ENCODE measurements at places on chromosomes 7 and 10. TPM values are rescaled to one million over a fixed set of nuclear protein-coding genes. Genes with fewer than 3 reads are reported as not detected.

DNA sequence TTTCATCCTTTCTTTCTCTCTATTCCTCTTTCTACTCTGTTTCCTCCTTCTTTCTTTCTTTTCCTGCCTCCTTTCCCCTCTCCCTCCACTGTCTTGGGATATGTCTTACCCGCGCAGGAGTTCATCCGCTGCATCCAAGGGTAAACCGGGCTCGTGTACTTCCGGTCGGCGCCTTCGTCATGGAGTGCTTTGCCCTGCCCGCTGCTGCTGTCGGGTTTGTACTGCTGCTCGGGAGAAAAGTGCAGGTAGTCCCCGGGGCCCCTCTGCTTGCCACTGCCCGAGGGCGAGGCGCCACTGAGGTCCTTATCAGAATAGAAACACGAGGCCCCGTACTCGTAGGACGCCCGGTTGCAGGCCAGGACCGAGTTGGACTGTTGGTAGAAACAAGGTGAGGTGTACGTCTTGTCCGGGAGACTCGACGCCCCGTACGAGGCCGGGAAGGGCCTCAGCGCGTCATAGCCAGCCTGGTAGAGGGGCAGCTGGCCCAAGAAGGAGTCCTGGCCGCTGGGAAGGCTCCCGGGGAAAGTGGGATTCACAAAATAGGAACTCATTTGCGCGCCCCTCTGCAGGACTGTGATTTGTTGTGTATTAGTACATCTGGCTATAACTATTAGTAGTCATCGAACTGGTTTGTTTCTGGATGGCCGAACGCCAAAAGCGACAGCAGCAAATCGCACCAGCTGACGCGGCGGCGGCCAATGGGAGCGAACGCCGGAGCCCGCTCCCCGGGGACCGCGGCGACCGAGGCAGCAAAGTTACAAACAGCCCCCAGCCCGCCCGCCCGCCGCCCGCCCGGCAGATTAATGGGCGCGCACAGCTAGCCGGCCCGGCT lies at the start of gene HOXA6:
TSS of gene HOXA6 (minus strand) at position 576 of the 832 bp plus-strand sequence. CDS start at position 551, 25 bp downstream.
- peak within 1 kb of the TSS; percentile 16 for H3K27ac ChIP-seq
- H3K4me3 ChIP-seq: peak within 1 kb of the TSS; percentile 28
- DNase-seq: peak; percentile 78
- H3K36me3 ChIP-seq: no peaks in the 10 kb centered on the region

DNA sequence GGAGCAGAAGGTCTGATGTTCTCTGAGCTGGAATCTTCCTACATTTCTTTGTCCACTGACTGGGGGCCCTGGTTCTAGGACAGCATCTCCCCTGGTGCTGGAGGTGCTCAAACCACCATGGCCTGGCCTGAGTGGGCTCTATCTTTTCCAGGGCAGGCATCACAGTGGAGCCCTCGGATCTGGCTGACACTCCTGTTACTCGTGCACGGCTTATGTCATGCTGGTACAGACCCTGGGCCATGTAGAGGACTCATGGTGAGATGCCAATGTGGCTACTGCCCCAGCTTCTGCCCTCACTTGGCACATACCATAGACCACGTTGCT lies 96.0 kb downstream of the HIPK2 start:
- peak overlapping the region; percentile 80 for H3K27ac ChIP-seq
- no peak for DNase-seq
- no peaks in the 10 kb centered on the region for H3K36me3 ChIP-seq
- no peak overlapping the region for H3K4me3 ChIP-seq
- H3K4me1 ChIP-seq: peaks cover 16% of the 10 kb centered on the region

GRCh38 chr7:54729107-54729506 lies 29.9 kb downstream of the SEC61G start:
- no peaks in the 10 kb centered on the region for H3K27me3 ChIP-seq
- no peak overlapping the region for H3K4me3 ChIP-seq
- no peak for DNase-seq
- no peak overlapping the region for H3K27ac ChIP-seq

Gene ITPRID1
- 0.09 TPM for total RNA-seq

DNA sequence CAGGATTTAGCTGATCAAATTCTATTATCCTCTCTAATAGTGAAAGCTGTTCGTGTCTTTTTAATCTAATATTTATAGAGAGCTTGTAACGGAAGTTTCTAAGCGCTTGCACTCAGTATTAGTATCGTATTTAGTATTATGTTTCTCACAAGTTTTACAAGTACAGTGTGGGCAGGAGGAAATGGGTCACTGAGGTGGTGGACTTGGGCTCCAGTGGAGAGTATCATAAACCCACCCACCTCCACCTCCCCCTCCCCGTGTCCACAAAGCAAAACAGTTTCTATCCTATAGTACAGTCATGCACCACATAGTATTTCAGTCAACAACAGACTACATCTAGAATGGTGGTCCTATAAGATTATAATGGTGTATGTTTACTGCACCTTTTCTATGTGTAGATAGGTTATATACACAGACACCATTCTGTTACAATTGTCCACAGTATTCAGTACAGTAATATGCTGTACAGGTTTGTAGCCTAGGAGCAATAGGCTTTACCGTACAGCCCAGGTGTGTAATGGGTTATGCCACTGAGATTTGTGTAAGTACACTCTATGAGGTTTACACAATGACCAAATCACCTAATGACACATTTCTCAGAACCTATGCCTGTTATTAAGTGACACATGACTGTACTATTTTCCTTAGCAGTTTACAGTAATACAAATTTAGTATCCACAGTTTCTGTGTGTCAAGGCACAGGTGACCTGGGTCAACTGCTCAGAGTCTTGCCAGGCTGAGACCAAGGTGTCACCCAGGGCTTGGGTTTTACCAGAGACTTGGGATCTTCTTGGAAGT lies 1021.3 kb upstream of the C7orf33 start:
- no peaks in the 10 kb centered on the region for H3K36me3 ChIP-seq
- H3K27me3 ChIP-seq: no peaks in the 10 kb centered on the region

DNA sequence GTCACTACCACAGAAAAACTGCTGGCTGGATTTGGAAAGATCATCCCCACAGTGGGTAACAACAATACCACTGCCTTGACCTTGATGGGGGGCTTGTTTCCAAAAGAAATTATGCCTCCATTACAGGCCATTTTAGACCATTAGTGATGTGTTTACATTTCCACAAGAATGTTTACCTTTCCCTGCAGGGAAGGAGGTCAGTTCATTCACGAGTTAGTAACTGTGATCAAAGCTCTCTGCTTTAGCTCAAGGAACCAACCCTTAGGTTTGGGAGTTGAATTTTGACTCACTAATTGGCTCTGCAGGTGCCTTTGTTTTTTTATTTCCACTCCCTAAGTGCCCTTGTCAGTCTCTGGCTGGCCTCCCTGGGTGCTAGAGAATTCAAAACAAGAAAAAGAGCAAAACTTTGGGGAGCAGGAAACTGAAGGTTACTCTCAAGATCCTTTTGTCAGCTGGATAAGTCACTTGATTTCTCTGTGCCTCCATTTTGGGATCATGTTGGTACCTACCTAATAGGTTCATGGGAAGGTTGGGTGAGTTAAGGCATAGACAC lies 41.1 kb upstream of the NUPR2 start:
- H3K36me3 ChIP-seq: no peaks in the 10 kb centered on the region
- no peaks in the 10 kb centered on the region for H3K27me3 ChIP-seq
- no peaks in the 10 kb centered on the region for H3K4me1 ChIP-seq
- no peak overlapping the region for H3K4me3 ChIP-seq
- DNase-seq: no peak
- no peak overlapping the region for H3K27ac ChIP-seq

GRCh38 chr10:102791754-102792395 lies 45.3 kb downstream of the CYP17A1 start:
- H3K27me3 ChIP-seq: no peaks in the 10 kb centered on the region
- DNase-seq: no peak
- peaks cover 11% of the 10 kb centered on the region for H3K4me1 ChIP-seq
- no peak overlapping the region for H3K27ac ChIP-seq

- H3K4me1 ChIP-seq: no peaks in the 10 kb centered on the region
- no peak for DNase-seq
- H3K36me3 ChIP-seq: no peaks in the 10 kb centered on the region
- H3K27ac ChIP-seq: no peak overlapping the region
Measured at GRCh38 chr10:71584902-71585563, 134.5 kb downstream of the C10orf105 start.
